ENCODE measurements at places on chromosomes 2 and 18.

DNA sequence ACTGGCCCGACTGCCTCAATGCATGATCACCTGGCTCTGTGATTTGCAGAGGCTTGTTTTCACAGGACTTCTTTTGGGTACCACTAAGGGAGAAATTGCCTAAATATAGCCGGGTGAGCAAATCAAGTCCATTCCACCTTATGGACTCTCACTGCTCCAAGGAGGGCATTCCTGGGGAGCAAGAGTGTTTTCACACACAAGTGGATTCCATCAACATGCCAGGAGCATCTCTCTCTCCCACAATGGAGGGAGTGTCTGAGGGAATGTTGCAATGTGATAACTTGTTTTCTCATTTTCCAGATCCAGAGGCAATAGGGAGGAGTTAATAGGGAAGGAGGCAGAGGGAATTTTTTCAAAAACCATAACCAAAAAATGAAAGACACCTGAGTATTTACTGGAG lies 250.7 kb downstream of the SATB2 start:
- no peak for DNase-seq

- DNase-seq, result peak; percentile 13
Measured at GRCh38 chr18:23384778-23385736, 68.0 kb upstream of the RIOK3 start.

DNA sequence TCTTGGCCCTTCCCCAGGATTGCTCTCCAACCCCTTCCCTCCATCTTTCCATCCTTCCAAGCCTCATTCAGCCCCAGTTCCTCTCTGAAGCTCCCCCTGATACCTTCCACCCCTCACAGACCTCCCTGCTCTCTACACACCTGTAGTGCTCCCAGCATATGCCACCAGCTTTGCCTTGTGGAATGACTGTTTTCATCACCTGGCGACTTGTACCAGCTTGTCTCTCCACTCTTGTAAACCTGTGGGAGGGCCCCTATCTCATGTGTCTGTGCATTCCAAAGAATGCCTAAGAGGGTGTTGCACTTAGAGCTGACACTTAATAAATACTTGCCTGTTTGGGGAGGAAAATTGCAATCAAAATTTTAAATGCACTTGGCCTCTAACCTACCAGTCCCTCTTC lies 198.7 kb downstream of the BCL11A start:
- no peak for DNase-seq

- no peak for DNase-seq
Measured at GRCh38 chr18:25137197-25137472, 214.8 kb downstream of the ZNF521 start.

DNA sequence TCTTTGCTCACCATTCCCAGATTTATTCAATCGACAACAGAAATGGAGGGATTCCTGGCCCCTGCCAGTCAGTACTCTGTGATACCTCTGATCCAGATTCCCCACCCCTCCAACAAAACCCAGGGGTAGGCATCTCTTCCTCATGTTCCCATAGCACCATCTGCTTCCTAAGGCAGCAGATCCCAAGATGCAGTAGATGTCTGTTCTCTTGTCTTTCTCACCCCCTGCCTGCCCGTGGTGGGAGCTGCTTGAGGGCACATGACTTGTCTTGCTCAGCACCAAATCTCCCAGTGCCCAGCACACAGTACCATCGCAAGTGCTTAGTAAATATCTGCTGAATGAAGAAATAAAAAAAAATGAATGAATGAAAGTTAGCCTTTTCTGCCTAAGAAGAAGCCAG lies 98.2 kb downstream of the ZBTB7C start:
- DNase-seq, result no peak

DNA sequence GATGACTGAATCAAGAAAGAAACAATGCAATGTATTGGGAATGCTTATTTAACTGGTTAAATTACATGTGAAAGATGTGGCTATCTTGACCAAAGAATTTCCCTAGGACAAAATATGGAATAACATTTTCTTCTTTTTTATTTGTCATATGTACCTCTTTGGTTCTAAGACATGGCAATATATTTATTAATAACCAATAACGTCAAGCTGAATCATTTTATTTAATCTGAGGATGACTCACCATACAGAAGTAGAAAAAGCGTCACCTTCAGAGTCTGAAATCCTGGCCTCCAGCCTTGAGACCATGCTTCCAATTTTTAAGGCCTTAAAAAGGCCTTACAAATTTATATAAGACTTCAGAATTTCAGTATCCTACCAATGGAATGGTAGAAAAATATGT lies 1464.9 kb downstream of the SUCLG1 start:
- no peak for DNase-seq

DNA sequence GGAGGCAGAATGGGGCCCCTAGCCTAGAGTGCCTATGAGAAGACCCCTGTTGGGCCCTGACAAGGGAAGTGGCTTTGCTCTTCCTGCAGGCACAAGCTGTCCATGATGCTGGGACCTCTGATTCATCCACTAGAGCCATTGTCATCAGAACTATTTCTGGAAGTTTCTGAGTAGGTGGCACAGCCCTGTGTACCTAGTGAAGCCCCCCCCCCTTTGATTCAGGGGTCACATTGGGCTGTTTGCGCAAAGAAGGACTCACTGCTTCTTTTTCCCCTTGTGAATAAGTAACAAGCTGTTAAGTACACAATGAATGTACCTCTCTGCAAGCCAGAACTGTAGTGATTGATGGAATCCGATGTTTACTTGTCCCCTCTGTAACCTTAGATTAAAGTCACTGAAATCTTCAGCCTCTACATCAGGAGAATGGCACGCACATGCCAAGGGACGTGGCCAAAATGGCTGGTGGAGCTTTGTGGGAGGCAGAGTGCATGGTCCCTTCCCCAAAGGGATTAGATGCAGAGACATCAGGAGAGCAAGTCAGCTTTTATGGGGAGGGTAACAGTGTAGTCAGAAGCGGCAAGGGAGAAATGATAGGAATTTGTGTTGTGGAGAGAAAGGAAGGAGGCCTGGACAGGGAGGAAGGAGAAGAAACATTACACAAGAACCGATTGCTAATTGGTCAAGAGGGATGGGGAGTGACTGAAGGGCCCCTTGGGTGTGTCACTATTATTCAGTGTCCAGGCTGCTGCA lies 267.6 kb upstream of the RAB12 start:
- DNase-seq, result no peak

DNA sequence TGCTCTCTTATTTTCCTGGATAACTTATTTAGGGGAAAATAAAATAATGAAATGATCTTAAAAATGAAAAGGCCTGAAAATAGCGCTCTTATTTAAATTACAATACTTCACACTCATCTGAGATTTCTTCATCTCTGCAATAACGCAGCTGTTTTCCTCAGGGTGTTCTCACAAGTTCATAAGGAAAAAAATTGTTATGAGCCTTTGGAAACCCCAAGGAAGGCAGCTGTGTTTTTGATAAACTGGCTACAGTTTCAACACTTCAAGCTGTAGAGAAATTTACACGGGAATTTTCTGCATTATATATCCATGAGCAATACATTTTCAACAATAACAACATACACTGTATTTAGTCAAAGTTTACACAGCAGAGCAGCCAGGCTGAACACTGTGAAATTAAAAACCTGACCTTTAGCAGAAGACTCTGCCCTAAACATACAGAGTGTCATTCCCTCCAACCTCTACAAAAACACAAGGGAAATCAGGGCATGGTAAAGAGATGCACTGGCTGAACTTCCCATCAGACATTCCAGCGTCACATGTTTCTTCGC lies 959.6 kb downstream of the SLC4A3 start:
- no peak for DNase-seq

- DNase-seq, result no peak
Measured at GRCh38 chr18:70576276-70577022, 287.6 kb downstream of the SOCS6 start.

- DNase-seq, result no peak
Measured at GRCh38 chr2:50443288-50443687, 588.6 kb downstream of the NRXN1 start.

GRCh38 chr18:23772327-23773024 lies 83.2 kb downstream of the LAMA3 start:
- DNase-seq, result no peak

GRCh38 chr2:236857246-236857645 lies 228.4 kb upstream of the COPS8 start:
- DNase-seq, result no peak

- no peak for DNase-seq
Measured at GRCh38 chr2:133248264-133248663, 320.0 kb downstream of the NCKAP5 start.

GRCh38 chr2:173175222-173175621 lies 99.6 kb downstream of the MAP3K20 start:
- no peak for DNase-seq

- DNase-seq, result no peak
Measured at GRCh38 chr2:3268705-3269029, 109.0 kb downstream of the EIPR1 start.

DNA sequence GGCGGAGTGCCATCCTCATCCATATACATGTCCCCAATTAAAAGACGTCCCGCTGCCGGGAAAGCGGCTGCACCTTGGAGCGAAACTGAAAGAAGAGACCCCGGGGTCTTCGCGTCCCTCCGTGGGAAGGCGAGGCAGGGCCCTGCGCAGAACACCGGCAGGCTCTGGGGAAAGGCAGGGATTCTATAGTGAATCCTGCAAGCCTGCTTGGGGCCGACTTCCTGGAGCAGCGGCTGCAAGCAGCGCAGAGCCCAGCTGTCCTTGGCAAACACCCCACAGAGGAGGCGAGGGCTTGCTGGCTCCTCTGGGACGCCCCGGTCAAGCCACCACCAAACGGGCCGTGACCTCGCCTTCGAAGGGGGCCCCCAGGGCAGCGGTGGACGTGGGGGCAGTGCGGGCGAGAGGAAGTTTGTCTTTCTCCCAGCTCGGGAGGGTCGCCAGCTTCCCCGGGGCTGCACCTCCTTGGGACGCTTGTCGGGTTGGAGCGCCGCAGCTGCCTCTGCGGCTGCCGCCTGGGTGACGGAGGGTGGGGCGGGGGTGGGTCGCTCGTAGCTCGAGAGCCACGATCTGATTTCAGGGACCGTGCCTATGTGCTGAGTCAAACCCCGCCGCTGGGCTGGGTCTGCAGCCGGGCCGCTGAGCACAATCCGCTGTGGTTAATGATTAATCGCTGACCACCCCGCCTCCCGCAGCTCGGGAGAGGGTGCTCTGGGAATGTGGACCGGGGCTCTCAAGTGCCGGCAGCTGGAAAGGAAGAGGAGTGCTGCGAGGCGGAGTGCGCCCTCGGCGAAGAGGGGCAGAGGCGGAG lies 486 bp upstream of the GPR39 start:
- DNase-seq, result no peak

DNA sequence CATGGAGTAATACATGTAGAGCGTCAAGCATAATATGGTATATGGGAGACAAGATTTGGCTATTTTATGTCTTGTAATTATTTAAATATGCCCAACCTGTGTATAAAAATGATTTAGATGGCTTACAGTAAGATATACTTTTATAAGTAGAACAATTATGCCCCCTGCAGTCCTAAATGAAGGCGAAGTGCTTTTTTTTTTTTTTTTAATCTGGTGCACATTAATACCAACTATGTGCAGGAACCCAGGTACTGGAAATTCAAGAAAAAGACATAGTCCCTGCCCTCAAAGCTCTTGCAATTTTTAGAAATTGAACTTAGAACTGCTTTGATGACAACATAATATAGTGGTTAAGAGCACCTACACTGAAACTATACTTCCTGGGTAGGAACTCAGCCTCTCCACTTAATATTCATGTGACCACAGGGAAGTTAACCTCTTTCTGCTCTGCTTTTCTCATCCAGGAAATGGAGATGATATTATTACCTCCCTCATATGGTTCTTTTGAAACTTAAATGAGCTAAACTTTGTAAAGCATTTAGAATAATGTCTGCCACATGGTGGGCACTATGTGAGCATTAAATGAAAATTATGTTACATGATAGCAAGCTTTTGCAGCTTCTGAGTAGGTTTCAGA lies 38.1 kb downstream of the AFTPH start:
- no peak for DNase-seq

Data from activated CD4-positive, alpha-beta T cell treated with anti-CD3 and anti-CD28 coated beads, Interleukin-2, amount 10 ng/mL, durations not matched to agents 7 days and 5 days (primary cell).